Kidney (tissue), 22 donors: ENCODE measurements at places on chromosomes 13 and 19. TPM values are rescaled to one million over a fixed set of nuclear protein-coding genes. Genes with fewer than 3 reads are reported as not detected.

The GPX4 gene
- polyA plus RNA-seq = 966 TPM

DNA sequence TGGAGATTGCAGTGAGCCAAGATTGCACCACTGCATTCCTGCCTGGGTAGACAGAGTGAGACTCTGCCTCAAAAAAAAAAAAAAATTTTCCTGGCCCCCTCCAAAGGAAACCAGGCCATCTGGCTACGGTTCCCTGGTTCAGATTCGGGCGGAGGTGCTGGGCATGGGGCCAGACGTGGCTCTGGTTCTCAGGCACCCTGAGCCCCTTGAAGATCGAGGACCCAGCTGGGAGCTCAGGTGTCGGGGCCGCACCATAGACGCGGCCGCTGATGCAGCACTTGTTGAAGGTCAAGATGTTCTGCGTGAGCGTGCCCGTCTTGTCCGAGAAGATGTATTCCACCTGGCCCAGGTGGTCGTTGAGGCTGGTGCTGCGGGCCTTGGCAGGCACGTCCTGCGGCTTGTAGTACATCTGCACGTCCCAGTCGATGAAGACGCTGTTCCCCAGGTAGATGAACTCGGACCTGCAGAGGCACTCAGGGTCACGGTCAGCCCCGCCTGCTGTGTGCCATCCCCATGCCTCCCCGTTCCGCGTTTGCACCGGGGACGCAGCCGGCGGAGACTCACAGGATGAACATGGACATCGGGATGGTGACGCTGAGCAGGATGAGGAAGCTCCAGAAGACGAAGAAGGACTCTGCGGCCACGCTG lies 12.3 kb downstream of the ATP8B3 start:
- DNase-seq = no peak

- DNase-seq = no peak
These were observed 98.5 kb downstream of the MIPEP start for GRCh38 chr13:23790577-23791170.

The OR10H1 gene
- polyA plus RNA-seq = not detected

GRCh38 chr19:41705393-41706174 lies 2.8 kb upstream of the CEACAM5 start:
- DNase-seq = peak; percentile 52

DNA sequence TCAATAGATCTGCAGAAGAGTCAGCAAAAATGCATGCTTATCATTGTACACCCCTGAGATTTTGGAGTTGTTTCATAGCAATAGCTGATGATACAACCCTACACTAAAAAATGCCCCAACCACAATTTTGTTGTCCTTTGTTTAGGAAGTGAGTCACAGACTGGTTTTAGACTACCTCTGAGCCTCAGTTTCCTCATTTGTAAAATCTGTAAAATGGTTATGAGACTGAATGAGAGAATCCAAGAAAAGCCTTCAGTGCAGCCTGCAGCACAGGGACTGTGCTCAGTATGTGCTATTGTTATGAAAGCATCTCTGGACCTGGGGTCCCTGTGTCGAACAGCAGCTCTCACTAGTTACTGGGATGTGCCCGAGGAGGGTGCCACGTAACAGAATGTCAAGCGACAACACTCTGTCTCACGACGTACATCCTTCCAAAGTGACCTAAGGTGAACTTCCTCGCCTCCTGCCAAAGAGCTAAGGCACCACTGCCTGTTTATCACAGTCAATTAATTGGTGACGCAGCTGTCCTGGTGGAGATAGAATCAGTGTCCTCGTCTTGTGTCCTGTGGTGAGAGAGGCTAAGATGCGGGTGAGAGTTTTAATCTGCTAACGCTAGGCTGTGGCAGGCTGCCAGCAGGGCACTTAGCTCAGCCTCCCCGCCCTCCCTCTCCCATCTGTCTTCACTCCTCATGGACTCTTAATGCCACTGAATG lies 18.1 kb downstream of the DHRS12 start:
- DNase-seq = no peak

- DNase-seq = no peak
These were observed 671 bp downstream of the MCOLN1 start for GRCh38 chr19:7522923-7523667.

DNA sequence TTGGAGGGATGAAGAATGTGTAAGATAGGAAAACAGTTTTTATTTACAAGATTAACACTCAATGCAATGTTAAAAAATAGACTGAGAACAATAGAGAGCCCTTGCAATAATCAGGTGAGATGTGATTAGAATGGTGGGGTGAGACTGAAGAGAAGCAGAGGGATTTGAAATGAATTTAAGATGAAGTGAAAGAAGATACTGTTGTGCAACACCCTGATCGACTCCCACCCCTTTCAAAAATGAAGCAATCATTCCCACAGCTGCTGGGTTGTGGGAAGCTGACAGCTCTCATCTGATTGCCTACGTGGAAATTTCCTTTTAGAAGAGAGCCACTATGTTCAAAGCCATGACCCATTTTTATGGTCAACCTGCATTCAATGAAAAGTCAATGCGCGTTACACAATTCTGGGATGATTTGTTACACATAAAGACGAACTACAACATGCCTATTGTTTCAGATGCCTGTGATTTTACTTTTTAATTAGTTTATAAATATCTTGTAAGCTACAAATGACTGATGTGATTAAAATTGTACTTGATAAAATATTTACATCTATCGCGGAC lies 1374.8 kb downstream of the PCDH9 start:
- no peak for DNase-seq

- DNase-seq = no peak
These were observed 17.1 kb downstream of the ACTL9 start for GRCh38 chr19:8681345-8682029.
